Activated CD4-positive, alpha-beta T cell treated with anti-CD3 and anti-CD28 coated beads, Interleukin-2, Interleukin-6, amounts not matched to agents 100 ng/mL and 50 ng/mL, durations not matched to agents 16 hours and 8 hours (primary cell): ENCODE measurements at places on chromosomes 11 and 22.

DNA sequence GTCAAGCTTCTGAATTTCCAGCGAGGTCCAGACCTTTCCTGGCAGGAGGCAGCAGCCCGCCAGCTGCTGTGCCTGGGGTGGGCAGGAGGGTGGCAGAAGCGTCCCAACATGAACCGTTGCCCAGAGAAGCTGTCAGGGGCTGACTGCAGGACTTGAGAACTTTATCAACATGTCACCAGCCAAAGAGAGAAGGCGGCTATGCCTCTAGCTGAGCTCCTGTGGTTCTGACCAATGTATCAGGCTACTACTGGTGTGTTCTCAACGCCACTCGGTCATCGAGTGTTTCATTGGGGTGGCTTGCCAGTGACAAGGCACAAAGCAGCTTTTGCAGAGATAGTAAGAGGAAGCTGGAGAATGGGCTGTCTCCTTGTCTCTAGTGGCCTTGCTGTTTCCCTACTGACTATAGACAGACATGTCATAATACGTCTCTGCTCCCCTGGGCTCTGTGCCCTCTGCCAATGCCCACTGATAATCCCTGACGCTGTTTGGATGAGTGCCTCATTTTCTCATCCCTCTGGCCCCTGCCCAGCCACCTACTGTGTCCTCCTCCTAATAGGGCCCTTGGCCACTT lies 17.6 kb upstream of the ASCC2 start:
- no peak for DNase-seq

- peak; percentile 31 for DNase-seq
Measured at GRCh38 chr11:129766898-129767604, 48.6 kb upstream of the TMEM45B start.

GRCh38 chr11:12727563-12728211 lies 53.5 kb downstream of the TEAD1 start:
- no peak for DNase-seq

DNA sequence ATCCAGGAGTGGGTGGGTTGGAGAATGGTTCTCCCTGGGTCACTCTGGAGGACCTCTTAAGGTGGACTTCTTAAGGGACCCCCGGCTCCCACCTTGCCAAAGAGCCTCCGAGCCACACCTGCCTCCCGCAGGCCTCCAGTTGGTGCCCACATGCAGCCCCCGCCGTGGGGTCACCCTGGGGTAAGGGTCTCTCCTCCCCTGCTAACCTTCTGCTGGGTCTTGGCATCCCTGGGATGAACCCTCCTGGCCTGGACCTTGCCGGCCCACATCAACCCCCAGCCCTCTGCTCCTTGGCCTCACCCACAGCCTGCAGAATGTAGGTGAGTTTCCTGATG lies 12.5 kb upstream of the MUC6 start:
- DNase-seq, result no peak

DNA sequence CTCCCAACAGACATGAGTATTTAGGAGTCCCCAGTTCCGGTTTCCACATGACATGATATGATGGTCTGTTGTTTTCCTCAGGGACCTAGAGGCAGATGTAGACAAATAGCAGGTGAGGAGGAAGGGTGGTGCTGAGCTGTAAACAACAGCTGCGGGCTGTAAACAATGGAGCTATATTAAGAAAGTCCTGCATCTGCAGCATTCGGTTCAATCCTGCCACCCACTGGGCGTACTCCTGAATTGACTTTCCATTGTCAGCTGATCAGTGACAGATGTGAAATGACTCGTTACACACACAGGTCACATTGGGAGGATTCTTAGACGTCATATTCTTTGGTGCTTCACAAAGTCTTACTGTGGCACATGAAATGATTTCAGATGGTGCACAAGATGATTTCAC lies 26.8 kb upstream of the RAG1 start:
- DNase-seq, result peak; percentile 66

- no peak for DNase-seq
Measured at GRCh38 chr22:45429424-45429823, 15.9 kb downstream of the RIBC2 start.

- DNase-seq, result no peak
Measured at GRCh38 chr11:72160319-72160718, 24.8 kb downstream of the FOLR3 start.

- no peak for DNase-seq
Measured at GRCh38 chr11:87265132-87265531, 227.4 kb downstream of the TMEM135 start.

- no peak for DNase-seq
Measured at GRCh38 chr11:14149683-14150082, 187.2 kb downstream of the SPON1 start.

DNA sequence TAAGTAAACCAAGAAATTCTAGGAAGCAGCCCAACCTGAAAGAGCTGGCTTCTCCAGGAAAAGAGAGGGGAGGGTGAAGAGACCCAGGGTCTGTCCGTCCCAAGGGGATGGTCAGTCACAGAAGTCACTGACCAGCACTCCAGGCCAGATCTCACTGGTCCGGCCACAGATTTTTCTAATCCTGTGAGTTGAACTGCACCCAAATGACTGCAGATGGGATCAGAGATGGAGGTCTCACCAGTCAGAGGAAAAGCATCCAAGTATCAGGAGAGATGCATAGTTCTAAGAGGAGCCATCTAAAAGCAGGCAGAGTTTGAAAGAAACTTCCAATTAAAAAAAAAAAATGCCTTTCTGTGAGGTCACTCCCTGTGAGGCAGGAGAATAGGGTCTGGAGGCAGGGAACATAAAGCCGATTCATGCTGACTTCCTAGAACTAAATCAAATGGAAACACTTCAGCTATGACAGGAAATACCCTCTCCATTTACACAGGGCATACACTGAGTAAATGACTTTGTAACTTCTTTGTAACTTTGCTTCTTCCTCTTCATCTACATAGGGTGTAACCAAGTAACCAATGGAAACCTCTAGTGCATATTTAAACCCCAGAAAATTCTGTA lies 144.5 kb downstream of the CCDC34 start:
- no peak for DNase-seq

DNA sequence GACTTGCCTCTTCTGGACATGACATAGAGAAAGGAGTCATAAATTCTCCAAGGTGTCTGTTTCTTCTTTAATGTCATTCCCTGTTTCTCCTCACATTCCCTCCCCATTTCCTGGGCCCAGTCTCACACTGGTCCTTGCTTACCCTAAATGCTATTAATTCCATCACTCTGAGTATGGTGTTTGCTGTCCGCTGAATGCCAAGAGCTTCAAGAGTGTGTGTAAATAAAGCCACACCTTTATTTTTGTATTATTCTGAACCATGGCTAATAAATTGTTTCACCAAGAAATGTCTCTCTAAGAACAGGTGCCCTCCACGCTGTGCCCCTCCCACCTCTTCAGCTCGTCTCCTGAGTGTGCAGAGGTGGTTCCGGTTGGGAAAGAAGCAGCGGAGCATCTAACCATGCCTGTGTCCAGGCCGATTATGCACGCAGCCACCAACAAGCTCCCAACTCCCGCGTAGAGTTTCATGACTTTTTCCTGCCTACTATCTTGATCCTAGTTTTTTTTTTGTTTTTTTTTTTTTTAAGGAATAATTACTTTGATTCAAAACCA lies 8.6 kb downstream of the TMEM121B start:
- DNase-seq, result no peak

- DNase-seq, result peak; percentile 34
Measured at GRCh38 chr11:104624021-104624420, 274.2 kb downstream of the CASP12 start.

GRCh38 chr11:6194065-6194581 lies 4.9 kb upstream of the OR52W1 start:
- no peak for DNase-seq

DNA sequence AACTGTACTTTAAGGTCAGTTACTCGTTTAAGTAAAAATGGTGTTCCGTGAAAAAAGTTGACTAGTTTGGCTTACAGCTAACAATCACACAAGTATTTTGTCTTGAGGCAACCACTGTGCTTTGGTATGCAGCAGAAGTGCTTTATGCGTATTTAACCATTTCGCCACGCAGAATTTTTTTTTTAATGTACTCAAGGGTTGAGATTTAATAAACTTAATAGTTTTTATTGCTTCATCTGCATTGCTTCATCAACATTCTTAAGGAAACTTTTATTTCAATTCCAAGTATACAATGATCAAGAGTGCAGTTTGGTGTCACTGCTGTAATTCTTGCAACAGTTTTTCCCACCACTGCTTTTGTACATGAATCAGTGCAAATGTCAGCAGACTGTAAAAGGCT lies 66.4 kb downstream of the ZNRF3 start:
- DNase-seq, result no peak

GRCh38 chr11:64923151-64923661 lies 1.3 kb upstream of the PPP2R5B start:
- DNase-seq, result no peak

DNA sequence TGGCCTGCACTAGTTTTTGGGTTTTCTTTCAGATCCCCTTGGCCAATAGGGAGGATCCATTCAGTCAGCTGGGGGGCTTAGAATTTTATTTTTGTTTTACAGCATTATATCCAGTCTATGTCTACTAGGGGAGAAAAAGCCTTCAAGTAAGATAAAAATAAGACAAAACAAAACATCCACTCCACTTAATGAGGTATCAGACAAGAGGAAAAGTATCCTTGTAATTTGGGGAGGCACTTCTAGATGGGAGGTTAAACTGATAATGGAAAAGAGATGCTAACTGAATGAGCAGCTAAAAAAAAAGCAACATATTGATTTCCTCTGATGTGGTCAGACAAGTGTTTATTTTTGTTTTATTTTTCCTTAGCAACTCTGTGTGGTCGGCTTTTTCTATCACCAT lies 278.0 kb upstream of the ANO3 start:
- no peak for DNase-seq

DNA sequence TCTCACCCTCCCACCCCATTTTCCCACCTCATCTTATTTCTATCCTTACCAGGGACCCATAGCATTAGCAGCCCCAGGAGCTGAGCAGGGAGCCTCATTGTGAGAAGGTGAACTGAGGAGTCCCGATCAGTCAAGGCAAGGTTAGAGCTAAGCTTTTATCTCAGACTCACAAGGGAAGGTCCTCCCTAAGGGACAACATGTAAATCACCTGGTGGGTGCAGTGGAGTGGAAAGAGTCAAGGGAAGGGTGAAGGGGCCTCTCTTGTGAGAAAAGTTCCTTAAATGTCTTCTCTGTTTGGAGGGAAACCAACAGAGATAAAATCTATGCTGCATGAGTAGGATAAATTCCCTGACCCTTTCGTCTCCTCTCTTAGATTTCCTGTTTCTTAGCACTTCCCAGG lies 85.9 kb downstream of the GAB4 start:
- no peak for DNase-seq

GRCh38 chr11:46846510-46846830 lies 390 bp upstream of the CKAP5 start:
- no peak for DNase-seq

- no peak for DNase-seq
Measured at GRCh38 chr22:25014896-25015755, 62.6 kb downstream of the KIAA1671 start.

DNA sequence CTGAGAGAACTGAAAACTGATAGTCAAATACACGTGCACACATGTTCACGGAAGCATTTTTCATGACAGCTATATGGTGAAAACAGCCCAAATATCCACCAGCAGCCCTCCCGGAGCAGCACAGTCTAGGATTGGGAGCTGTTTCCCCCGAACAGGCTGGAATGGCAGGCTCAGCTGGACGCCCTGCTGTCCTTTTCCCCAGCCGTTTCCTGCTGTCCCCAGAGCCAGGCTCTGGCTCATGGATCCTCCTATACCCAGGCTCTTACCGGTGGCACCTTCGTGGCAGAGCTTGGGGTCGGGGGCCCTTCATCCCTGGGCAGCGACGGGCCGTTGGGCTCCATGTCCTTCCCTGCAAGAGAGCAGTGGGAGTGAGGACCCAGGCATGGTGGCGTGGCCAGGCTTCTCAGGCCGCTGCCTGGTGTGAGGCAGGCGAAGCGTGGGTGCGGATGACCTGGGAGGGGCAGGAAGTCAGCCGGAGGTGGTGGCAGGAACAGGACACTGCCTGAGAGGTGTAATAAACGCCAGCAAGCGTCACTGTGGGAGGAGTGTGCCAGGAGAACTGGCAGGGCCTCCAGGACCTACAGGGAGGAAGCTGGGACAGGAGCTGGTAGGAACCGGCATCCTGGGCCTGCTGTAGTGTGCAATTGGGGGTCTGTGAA lies 38.8 kb downstream of the OSBPL5 start:
- no peak for DNase-seq

DNA sequence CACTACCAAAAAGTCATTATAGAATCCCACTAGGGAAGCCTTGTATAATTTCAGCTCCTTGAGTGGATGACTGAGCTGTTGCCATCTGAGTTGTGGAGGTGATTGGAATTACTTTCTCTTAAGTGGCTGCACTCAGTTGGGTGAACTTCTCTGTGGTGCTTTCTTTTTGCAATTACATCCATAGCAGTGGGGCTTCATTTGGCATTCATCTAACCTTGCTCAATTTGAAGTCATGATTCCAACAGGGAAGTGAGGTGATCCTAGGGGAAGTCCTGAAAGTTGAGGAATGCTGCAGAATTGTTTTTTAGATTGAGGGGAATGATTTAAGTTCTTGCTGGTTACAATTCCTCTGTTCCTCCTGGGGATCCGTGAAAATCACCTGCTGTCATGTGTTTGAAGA lies 39.6 kb downstream of the ARHGAP42 start:
- no peak for DNase-seq

- DNase-seq, result peak; percentile 26
Measured at GRCh38 chr11:16827139-16827538, 88.7 kb downstream of the C11orf58 start.

GRCh38 chr11:16393340-16393739 lies 37.0 kb upstream of the SOX6 start:
- DNase-seq, result no peak

DNA sequence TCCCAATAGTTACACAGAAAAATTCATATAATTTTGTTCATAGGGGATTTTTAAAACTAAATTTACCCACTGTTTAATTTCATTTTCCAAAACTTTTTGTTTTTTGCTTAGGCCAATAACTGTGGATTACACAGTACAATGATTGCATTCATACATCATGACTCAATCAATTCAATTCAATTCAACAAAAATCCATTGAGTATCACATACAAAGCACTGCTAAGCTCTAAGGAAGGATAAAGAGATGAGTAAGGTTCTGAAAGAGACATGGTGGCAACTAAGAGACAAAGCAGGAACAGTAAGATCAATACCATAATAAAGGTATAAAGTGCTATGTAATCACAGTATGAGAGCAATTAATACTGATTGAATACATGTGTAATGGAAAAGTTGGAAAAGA lies 9.4 kb upstream of the LAYN start:
- no peak for DNase-seq

DNA sequence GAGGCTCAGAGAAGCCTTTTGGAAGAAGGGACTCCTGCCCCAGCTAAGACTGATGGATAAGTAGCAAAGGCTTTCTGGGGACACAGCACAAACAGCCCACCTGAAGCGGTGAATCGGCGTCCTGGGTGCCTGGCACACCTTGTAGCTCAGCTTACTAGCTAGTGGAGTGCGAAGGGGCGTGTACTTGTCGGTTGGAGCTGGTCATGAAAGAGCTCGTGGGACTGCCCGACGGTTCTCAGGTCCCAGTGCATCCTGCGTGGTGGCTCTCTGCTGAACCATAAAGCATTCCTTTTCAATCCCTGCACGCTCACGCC lies 690 bp upstream of the UVRAG start:
- no peak for DNase-seq

DNA sequence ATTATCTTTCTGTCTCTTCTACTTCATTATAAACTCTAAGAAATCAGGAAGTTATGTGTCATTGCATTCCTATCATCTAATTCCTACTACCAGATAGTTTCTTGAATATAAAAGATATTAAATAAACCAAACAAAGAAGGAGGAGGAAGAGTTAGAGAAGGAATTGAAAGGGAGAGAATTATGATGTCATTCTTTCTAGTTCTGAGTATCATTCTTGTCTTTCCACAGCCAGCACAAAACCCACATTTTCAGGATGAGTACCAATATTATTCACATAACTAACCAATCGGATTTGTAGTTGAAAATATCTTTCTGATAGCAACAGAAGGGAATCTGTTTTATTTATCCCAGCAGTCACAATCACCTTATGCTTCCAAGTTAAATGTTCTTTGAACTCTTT lies 13.3 kb downstream of the MS4A13 start:
- peak; percentile 3 for DNase-seq
